ENCODE measurements at places on chromosomes 5 and 9.

GRCh38 chr5:157088342-157088990 lies 20.4 kb downstream of the HAVCR2 start:
- no peak overlapping the region for H3K27ac ChIP-seq
- DNase-seq, result no peak
- no peak overlapping the region for H3K4me3 ChIP-seq
- H3K27me3 ChIP-seq, result no peaks in the 10 kb centered on the region

- H3K4me3 ChIP-seq, result no peak overlapping the region
- no peaks in the 10 kb centered on the region for H3K4me1 ChIP-seq
- H3K27ac ChIP-seq, result no peak overlapping the region
- no peak for DNase-seq
Measured at GRCh38 chr5:14286007-14286406, 142.9 kb downstream of the TRIO start.

- H3K4me1 ChIP-seq, result peaks cover 4% of the 10 kb centered on the region
- no peak overlapping the region for H3K4me3 ChIP-seq
- H3K27me3 ChIP-seq, result no peaks in the 10 kb centered on the region
- DNase-seq, result no peak
- H3K36me3 ChIP-seq, result peaks cover 3% of the 10 kb centered on the region
Measured at GRCh38 chr5:96692441-96692840, 30.3 kb downstream of the CAST start.

GRCh38 chr9:13690595-13690994 lies 411.1 kb upstream of the MPDZ start:
- no peak overlapping the region for H3K4me3 ChIP-seq
- no peaks in the 10 kb centered on the region for H3K27me3 ChIP-seq
- H3K36me3 ChIP-seq, result no peaks in the 10 kb centered on the region
- H3K27ac ChIP-seq, result no peak overlapping the region
- no peaks in the 10 kb centered on the region for H3K4me1 ChIP-seq

DNA sequence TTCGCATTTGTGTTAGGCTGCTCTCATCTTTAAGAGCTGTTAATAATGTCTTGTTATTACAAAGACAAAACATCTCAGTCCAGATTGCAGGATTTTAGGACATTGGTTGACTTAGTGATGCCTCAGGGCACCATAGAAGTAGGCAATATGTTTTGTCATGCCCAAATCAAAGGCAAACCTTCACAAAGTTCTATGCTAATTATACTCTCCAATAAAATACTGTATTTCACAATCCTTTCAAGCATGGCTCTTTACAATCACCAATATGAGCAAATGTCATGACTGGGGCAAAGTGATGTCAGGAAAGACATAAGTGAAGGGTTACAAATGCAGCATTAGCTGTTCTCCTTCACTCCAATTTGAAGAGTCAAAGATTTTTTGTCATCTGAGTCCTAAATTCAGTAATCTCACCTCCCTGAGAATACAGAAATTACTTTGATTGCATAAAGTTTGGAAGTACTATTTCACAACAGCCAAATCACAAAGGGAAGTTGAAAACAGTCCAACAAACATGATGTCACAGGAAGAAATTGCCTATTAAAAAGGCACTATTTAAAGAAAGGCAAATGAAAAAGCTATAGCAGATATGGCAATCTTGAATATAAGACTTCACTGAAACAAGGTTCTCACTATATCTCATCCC lies 303.2 kb downstream of the PRR16 start:
- no peaks in the 10 kb centered on the region for H3K36me3 ChIP-seq
- DNase-seq, result no peak
- no peak overlapping the region for H3K27ac ChIP-seq
- no peaks in the 10 kb centered on the region for H3K4me1 ChIP-seq
- H3K27me3 ChIP-seq, result no peaks in the 10 kb centered on the region

DNA sequence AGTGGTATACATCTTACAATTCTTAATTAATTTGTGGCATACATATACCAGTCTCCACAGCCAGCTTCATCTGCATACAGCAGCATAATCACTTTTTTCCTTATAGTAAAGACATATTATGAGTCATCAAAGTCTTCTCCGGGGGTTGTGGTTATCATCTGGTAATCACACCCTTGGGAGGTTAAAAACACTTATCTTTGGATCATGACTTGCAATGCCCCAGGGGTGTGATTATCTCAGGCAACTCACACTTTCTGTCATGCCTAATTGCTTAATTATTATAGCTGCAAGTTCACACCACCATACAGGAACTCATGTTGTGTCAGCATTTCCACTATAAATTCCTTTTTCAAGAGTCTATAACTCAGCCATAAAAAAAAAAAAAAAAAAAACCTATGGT lies 218.4 kb downstream of the ANXA1 start:
- H3K4me3 ChIP-seq, result no peak overlapping the region
- no peaks in the 10 kb centered on the region for H3K36me3 ChIP-seq
- H3K4me1 ChIP-seq, result no peaks in the 10 kb centered on the region
- DNase-seq, result no peak
- H3K27me3 ChIP-seq, result no peaks in the 10 kb centered on the region

DNA sequence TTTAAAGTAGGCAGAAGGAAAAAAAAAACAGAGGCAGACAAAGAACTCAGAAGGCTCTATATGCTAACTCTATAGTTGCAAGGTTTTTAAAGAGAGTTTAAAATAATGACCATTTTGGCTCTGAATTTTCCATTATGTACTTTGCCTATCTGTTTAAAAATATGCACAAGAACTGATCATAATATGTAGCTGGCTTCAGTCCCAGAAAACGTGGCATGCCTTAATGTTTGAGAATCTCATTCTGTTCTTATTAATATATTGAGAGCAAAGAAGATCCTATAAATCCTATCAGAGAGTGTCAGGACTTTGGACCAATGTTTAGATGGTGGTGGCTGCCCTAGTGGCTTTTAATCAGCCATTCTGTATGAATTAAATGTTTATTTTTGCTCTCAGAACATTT lies 121.5 kb downstream of the JMY start:
- H3K27me3 ChIP-seq, result no peaks in the 10 kb centered on the region
- H3K36me3 ChIP-seq, result no peaks in the 10 kb centered on the region
- H3K27ac ChIP-seq, result no peak overlapping the region
- DNase-seq, result no peak

DNA sequence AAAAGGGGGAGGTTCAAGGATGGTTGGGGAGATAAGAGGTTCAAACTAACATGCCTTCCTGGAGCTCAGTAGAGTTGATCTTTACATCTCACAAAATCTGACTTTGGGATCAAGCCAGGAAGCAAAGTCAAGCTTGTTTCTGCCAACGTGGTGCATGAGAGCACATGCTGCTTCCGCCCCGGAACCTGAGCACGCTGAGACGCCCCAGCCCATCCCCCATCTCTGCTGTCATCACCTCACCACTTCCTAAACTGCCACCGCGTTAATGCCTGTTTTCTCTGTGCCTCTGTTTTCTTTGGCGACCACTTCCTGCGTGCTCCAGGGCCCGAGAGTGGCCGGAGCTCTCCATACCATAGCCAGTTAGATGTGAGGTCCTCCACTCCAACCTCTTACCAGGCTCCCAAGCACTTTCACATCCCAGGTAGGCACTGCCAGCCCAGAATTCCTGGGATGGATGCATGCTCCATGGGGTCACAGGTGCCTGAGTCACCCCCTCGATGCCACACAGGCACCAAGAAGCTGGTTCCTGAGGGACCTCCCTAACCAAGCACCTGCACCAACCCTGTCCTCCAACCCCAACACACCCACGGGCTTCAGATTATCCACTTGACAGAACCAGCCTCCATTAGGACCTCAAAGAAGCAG lies 31.2 kb upstream of the AFAP1L1 start:
- no peak overlapping the region for H3K4me3 ChIP-seq
- no peak overlapping the region for H3K27ac ChIP-seq
- no peaks in the 10 kb centered on the region for H3K27me3 ChIP-seq
- H3K4me1 ChIP-seq, result no peaks in the 10 kb centered on the region
- no peak for DNase-seq

GRCh38 chr5:113608113-113608596 lies 94.7 kb downstream of the YTHDC2 start:
- no peaks in the 10 kb centered on the region for H3K27me3 ChIP-seq
- H3K4me3 ChIP-seq, result no peak overlapping the region
- DNase-seq, result no peak
- H3K4me1 ChIP-seq, result no peaks in the 10 kb centered on the region
- H3K36me3 ChIP-seq, result no peaks in the 10 kb centered on the region

DNA sequence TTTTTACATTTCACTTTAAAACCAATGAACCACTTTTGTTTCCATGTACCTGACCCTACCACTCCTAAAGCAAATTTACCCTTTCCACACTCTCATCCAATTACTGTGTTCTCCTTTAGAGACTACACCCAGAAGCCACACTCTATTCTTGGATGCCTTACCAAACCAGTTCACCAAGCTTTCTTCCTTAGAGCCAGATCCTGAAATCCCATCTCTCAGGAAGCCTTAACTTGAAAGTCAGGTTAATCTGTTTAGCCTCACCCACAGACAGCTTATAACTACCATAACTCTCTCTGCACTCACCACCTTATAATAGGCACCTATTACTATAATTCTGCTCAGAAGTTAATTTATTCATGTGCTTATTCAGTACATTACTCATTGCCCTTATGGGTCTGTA lies 4.3 kb downstream of the CSNK1A1 start:
- peaks cover 32% of the 10 kb centered on the region for H3K4me1 ChIP-seq
- peak; percentile 59 for DNase-seq
- H3K36me3 ChIP-seq, result peaks cover 2% of the 10 kb centered on the region
- H3K4me3 ChIP-seq, result no peak overlapping the region

GRCh38 chr9:33225319-33226147 lies 14.4 kb upstream of the SPINK4 start:
- H3K27me3 ChIP-seq, result no peaks in the 10 kb centered on the region
- no peaks in the 10 kb centered on the region for H3K36me3 ChIP-seq
- no peak overlapping the region for H3K4me3 ChIP-seq
- peaks cover 14% of the 10 kb centered on the region for H3K4me1 ChIP-seq

DNA sequence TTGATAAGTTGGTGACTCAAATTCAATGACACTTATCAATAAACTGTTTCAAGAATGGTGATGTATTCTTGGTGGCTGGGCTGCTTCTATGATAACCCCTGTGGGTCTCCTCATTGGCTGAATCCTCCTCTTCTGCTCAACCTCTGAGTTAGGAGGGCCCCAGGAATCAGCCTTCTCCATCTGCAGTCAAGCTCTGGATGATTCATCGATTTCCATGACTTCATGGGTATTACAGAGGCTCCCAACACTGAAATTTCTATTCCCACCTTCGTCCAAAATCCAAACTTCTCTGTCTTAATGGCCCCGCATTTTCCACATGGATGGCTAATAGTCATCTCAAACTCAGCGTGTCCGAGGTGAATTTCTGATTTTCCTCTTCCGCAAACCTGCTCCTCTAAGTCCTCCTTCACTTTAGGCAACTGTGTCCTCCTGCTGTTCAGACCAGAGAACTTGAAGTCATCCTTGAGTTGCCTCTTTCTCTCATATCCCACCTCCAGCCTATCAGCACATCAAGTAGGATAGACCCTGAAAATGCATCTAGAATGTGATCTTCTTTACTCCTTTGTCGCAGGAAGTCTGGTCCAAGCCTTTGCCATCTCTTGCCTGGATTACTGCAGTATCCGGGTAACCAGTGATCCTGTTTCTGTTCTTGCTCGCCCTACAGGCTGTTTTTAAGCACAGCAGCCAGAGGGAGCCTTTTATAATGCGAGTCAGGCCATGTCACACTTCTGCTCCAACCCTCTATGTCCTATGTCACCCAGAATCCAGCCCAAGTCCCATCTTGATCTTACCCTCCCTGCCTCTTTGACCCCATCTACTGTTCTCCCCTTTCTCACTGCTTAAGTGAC lies 41.4 kb upstream of the IL7R start:
- no peak overlapping the region for H3K4me3 ChIP-seq
- no peak overlapping the region for H3K27ac ChIP-seq
- no peaks in the 10 kb centered on the region for H3K27me3 ChIP-seq
- peak; percentile 52 for DNase-seq
- 0 out of 2 replicates have a peak, but pooled peaks cover 14% of the 10 kb centered on the region for H3K4me1 ChIP-seq

GRCh38 chr9:2228641-2229040 lies 213.5 kb downstream of the SMARCA2 start:
- no peak overlapping the region for H3K27ac ChIP-seq
- no peaks in the 10 kb centered on the region for H3K27me3 ChIP-seq
- no peaks in the 10 kb centered on the region for H3K36me3 ChIP-seq

DNA sequence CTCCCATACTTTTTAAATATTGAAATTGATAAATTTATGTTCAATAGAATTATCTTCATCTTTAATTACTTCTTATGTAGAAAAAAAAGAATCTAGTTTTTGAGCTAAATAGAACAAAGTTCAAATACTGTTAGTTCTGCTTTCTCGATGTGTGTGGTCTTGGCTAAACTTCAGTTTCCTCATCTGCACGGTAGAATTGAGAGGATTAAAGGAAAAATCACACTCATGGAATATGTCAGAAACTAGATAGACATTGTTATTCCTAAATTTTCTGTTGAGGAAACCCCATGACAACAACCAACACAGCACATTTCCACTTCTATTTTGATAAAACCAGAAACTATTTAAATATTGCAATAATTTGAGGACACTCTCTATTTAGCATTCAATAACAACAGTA lies 100.3 kb downstream of the MUSK start:
- H3K27ac ChIP-seq, result no peak overlapping the region
- no peaks in the 10 kb centered on the region for H3K27me3 ChIP-seq
- DNase-seq, result no peak
- H3K4me1 ChIP-seq, result no peaks in the 10 kb centered on the region

DNA sequence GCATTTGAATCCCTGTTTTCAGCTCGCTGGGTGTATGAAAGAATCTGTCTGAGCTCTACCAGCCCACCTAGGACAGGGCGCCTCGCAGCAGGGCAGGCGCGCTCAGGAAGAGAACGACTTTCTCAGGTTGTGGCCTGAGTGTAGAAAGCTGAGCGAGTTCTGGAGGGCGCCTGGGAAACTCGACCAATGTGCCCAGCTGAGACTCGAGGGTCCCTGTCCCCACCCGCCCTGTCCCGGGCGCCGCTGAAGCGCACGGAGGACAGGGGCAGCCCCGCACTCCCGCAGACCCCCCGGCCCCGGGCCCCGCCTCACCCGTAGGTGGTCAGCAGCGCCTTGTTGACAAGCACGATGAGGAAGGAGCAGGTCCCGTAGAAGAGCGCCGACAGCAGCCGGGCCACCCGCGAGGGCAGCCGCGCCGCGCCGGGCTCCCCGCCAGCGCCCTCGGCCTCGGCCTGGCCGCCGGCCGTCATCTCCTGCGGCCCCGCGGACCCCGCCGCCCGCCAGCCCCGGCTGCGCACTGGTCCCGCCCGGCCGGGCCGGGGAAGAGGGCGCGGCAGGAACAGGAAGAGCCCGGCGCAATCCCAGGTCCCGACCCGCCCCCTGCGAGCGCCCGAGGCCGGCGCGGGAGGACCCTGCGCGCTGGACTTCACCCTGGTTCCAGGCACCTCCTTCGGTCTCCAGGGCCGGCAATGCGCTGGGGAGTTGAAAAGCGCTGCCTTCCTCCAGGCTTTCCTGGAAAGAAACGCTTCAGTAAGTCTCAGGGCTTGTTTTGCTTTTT lies at the start of gene SLC35D2:
Gene SLC35D2 (minus strand): TSS at position 547 of the 778 bp plus-strand sequence. CDS start 77 bp downstream, at position 470.
- peaks cover 42% of the 10 kb centered on the region for H3K4me1 ChIP-seq
- 0 out of 2 replicates have a peak, but pooled peaks cover 1% of the 10 kb centered on the region for H3K36me3 ChIP-seq
- H3K4me3 ChIP-seq, result peak within 1 kb of the TSS; percentile 71
- DNase-seq, result peak; percentile 84
- H3K27ac ChIP-seq, result peak within 1 kb of the TSS; percentile 79
- no peaks in the 10 kb centered on the region for H3K27me3 ChIP-seq

GRCh38 chr5:54186912-54187445 lies 123.4 kb downstream of the ARL15 start:
- DNase-seq, result no peak
- H3K4me1 ChIP-seq, result peaks cover 10% of the 10 kb centered on the region
- H3K27ac ChIP-seq, result no peak overlapping the region
- no peak overlapping the region for H3K4me3 ChIP-seq
- H3K27me3 ChIP-seq, result no peaks in the 10 kb centered on the region

Data from Caco-2 (cell line).